ENCODE measurements at places on chromosomes 5 and 9.

DNA sequence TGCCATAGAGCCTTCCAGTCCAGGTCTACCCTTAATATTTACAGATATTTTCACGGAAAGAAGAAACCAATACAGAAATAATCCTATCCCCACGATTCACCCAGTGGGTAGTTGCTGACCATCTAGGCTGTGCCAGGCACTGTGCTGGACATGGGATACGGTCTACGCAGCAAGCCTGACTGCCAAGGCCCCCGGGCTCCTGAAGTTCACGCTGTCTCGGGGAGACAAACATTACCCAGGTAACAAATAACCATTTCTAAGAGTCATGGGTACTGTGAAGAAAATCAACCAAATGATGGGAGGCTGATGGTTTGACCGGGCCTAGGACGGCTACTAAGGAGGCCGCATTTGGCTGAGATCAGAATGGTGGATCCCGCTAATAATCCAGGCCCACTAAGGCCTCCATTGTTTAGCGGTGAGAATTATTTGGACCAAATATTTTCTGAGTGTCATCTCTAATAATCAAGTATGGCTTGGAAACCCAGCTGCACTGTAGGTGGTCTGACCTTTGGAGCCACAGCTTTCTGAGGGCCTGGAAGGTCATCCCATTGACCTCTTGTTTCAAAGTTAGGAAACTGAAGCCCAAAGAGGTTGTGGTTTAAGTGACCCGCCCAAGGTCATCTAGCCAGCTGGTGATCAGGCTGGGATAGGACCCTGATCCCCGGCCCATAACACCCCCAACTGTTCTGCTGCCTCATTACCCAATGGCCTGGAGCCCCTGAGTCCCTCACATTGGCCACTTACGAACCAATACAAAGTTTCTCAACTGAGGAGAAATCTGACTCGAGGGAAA, 82.4 kb downstream of the AK8 start:
- no peak for DNase-seq

- DNase-seq: peak; percentile 94
These were observed 175.5 kb upstream of the MVB12B start for GRCh38 chr9:126151031-126151685.

DNA sequence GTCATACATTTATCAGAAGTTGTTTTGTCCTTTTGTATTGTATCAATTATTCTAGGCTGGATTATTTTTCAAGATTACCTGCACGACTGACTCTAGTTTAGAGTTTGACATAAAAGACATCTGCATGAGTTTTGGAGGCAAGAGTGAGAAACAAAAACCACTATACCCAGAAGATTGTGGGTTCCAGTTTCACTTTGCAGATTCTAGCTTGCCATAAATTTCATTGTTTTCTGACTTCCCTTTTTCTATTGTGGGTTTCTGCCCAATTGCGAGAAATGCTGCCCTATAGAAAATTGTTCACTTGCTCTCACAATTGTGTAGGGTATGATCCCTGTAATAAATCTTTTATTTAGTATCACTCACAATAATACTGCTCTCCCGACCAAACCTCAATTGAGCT, 1043.4 kb upstream of the CDH10 start:
- DNase-seq: no peak

- no peak for DNase-seq
These were observed 26.9 kb downstream of the EXOC3 start for GRCh38 chr5:469752-470483.

DNA sequence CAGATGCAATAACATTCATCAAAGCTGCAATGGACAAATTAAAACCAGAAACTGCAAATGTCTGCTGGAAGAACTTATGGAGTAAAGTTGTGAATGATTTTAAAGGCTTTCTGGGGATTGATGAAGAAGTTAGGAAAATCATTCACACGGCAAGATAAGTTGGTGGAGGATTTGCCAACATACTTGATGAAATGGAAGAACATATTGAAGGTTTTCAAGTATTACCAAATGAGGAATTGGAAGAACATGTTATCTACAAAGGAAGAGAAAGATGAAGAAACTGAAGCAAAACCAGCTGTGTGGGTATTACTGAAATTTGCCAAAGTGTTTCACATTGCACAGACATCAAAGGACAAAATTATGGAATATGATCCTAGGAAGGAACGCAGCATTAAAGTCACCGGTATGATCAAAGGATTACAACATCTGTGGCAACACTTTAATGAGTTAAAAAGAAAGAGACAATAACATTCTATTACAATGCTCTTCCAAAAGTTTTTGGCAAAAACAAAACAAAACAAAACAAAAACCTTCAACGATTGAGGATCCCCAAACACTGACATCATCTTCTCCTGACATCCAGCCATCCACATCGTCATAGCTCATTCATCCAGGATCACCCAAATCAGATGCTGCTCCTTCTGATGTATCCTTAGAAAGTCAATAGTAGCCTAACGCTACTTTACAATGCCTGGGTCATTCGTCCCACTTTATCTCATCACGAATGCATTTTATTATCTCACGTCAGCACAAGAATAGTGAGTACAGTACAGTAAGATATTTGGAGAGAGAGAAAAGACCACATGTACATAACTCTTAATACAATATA, 61.3 kb upstream of the SMC5 start:
- DNase-seq: no peak

- DNase-seq: no peak
These were observed 27.0 kb upstream of the ALDOB start for GRCh38 chr9:101462558-101462957.

- DNase-seq: no peak
These were observed 10.1 kb upstream of the GRIA1 start for GRCh38 chr5:153480401-153480800.

GRCh38 chr5:166441-167372, 24.6 kb upstream of the LRRC14B start:
- no peak for DNase-seq

- DNase-seq: no peak
These were observed 410.6 kb upstream of the DAB2 start for GRCh38 chr5:39835371-39835770.

DNA sequence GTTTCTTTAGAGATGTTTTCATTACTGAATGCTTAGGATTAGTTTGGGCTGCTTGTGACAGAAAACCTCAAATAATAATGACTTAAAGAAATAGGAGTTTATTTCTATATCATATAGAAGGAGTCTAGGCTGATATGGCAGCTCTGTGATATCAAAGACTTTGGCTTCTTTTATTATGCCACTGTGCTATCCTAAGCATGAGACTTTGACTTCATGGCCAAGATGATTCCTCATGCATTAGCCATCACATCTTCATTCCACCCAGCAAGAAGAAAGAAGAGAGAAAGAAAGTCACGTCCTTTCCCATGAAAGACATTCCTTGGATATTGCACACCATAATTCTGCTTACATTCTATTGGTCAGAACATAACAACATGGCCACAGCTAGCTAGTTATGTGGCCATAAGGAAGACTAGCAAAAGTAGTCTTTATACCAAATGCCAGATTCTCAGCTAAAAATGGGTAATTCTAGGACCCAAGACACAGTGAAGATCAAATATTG, 76.2 kb downstream of the DAPK1 start:
- DNase-seq: no peak

DNA sequence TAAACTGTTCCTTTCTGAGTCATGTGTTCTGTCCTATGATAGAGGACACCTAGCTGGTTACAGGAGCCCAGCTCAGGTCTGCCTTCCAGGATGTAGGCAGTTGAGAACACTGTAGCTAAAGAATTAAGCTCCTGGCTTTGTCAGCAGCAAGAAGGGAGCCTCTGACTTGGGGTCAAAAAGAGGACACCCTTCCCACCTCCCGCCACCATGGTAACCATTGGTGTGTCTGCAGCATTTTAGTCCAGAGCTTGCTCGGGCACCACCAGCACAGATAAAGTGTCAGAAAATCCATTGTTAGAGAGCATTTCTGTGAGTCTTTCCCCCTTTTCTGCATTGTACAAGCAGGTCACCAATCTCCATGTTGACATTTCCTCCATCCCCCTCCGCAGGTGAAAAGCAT, 181.7 kb downstream of the DOCK8 start:
- DNase-seq: no peak

- no peak for DNase-seq
These were observed 15.9 kb downstream of the ENG start for GRCh38 chr9:127838375-127839078.

DNA sequence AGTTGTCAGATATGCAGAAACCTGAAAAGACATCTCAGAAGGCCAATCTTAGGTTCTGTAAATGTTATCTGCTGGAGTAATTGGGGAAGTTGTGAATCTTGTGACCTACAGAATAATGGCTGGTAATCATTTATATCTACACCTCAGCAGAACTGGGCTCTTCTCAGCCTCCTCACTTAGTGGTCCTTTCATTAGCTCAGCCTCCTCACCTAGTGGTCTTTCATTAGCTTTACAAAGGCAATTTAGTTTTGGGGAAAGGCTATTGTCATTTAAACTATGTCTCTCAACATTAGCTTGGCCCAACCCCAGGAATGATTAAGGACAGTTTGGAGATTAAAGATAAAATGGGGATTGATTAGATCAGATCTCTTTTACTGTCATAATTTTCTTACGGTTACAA, 284.2 kb upstream of the SGCD start:
- no peak for DNase-seq

- DNase-seq: no peak
These were observed 280.6 kb downstream of the EBF1 start for GRCh38 chr5:158819095-158819494.

GRCh38 chr9:4997196-4997595, 12.1 kb downstream of the JAK2 start:
- DNase-seq: no peak

DNA sequence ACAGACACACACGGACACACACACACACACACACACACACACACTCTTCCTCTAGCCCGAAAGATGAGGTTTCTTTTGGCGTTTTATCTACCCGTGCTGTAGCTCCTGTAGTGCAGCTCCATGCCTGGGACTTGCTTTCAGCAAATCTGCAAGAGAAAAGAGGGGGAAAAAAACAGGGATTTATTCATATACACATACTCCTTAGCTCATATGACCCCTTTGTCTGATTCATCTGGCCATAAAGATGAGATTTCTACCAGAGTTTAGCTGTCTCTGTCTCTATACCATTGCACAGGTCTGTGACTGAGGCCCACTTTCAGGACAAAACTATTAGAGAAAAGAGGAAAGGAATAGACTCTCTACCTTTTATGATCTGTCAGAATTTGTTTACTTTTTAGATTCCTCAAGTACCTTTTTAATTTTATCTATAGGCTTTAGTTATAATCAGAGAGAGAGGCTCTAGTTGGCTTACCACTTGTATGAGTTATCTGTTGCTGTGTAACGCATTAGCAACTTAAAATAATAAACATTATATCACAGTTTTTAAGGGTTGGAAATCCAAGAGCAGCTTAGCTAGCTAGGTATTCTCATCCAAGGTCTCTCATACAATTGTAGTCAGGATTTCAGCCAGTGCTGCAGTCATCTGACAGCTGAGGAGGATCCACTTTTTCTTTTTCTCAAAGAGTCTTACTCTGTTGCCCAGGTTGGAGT, 14.7 kb downstream of the SNX2 start:
- DNase-seq: no peak

GRCh38 chr5:43203373-43203772, 11.3 kb downstream of the NIM1K start:
- no peak for DNase-seq

- no peak for DNase-seq
These were observed 49.0 kb upstream of the FOXI1 start for GRCh38 chr5:170056561-170057267.

DNA sequence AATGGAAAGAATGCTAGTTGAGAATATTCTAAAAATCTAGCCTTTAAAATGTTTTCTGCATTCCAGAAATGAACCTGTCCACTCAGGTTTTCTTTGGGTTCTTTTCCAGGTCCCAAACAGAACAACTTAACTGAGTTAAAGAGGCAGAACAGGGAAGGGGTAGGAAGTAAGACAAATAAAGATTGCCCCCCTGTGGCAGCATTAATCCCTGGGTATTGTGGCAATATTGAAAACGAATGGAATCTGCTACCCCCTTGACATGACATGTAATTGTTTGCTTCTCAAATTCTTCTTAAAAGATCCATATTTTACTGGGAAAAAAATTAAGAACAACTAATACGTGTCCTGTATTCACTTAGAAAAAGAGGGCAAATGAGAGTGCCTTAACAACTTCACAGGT, 9.3 kb upstream of the RBM22 start:
- no peak for DNase-seq

- no peak for DNase-seq
These were observed 45.0 kb upstream of the IPPK start for GRCh38 chr9:92714787-92715487.

GRCh38 chr9:88392549-88392948, 4.3 kb downstream of the SPIN1 start:
- DNase-seq: no peak

- DNase-seq: no peak
These were observed 191.7 kb downstream of the GABBR2 start for GRCh38 chr9:98516897-98517503.

DNA sequence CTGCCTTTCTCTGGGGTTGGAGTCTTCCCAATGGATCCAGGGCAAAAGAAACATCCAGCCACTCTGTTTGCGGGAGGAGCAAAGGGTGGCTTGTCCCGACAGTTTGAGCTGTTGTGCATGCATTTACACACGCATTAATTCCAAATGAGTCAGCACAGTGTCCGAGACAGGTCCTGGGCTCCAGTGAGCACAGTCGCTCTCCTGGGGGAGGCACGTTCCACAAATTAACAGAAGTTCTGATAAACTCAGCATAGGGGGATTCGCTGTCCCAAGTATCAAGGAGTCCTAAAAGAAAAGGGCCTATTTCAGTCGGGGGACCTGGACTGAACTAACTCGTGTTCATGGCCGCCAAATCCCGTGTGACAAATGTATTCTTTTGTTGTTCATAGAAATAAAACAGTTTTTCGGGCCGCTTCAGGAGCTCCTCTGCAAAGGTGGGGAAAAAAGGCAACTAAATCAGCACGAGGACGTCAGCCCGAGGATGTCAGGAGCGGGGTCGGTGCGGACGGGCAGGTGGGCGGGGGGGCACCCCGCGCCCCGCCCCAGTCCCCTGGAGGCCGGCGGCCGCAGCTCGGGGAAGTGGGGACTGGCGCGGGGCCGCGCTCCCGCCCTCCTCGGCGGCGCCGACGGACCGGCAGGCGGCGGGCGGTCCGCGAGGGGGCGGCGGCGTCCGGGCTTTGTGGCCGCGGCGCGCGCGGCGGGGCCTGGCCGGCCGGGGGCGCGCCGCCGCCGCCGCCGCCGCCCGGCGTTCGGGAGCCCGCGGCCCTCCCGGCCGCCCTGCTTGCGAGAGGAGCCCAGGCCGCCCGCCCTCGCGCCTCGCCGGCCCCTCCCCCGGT, at the start of gene MSANTD3:
MSANTD3 (plus strand) TSS at position 614 of the 836 bp plus-strand sequence. CDS start 14,796 bp downstream, outside the sequence.
- DNase-seq: peak; percentile 61

- DNase-seq: no peak
These were observed 32.1 kb downstream of the MTMR12 start for GRCh38 chr5:32280656-32281081.

DNA sequence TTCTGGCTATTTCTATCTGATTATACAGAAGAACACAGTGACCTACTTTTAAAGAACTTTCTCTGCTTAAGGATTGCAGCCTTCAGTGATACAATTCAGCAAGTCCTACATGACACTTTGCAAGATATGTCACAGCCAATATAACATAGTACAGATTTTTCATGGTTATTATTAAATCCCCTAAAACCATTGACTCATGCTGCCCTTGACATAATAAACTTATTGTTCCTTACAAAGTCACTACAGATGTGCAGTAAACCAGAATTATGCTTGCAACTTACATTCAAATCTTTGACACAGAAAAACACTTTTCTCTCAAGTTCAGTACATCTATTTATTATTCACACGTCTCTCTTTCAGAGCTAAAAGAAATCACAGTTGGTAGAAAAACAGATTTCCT, 1136.3 kb upstream of the ACO1 start:
- no peak for DNase-seq

All from NCI-H748 treated with DMSO at 0.1 percent for 48 hours (cell line).